ENCODE measurements at places on chromosomes 13 and 19.

DNA sequence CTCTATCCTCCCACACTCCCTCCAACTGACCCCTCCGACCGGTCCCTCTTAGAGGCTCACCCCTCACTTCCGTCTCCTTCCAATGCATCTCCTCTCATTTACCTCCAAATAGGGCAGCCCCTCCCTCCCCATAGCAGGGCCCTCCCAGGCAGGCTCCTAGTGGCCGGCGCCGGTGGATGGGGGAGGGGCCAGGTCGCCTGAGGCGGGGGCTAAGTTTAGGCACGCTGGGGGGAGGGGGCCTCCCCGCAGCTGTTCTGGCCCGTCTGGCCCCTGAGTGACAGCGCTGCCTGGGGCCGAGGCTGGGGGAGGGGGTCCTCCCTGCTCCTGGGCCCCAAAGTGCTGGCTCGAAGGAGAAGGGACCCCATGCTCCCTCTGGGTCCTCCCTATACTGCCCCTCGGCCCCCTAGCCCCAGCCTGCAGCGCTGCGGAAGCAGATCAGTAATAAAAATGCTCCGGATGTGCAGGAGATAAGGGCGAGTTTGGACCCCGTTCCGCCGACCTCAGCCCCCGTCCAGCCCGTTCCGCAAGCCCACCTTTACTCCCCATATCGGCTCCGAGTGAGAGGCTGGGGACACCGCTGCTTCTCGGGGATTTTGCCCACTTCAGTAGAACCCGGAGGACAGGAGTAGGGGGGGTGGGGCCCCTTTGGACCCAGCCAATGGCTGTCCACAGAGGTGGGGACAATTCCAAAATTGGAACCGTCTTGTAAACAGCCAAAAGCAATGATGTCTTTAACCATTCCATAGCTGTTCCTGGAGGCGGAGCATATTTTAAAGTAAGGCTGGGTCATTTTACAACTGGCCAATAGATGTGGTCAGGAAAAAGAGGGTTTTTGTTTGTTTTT lies 4.0 kb downstream of the RTN2 start:
- no peak for DNase-seq

GRCh38 chr19:2631213-2631821 lies 71.2 kb downstream of the GNG7 start:
- DNase-seq: no peak

DNA sequence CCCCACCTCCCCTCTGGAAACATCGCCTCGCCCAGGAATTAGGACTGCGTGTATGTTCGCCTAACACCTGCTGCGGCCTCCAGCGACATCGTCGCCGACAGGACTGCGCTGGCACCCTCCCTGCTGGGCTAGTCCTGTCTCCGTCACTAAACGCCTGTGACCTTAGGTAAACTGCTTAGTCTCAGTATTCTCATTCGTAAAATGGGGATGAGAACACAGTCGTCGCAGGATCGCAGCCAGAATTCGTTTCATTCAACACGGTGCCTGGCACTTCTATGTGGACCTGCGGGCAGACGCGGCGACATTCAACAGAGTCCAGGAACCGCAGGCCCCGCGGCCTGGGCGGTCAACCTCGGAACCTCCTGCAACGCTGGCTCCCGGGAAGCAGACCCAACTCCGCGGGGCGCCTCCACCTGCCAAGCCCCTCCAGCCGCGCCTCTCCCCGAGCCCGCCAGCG lies 485 bp downstream of the CRYL1 start:
- DNase-seq: peak; percentile 46

DNA sequence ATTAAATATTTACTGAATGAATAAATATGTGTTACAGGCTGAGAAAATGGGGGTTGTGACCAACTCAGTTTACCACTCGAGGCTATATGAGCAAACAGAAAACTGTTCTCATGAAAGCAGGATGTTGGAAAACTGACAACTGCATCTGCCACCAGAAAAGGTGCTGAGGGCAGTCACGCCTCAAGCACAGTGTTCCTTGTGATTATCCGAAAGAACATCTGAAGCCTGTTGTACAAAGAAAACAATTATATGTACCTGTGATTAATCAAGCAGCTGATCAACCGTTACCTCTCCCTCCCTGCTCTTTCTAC lies 6.2 kb upstream of the KLK13 start:
- no peak for DNase-seq

GRCh38 chr13:75702476-75702875 lies 66.3 kb downstream of the LMO7 start:
- no peak for DNase-seq

GRCh38 chr13:78598966-78599644 lies 4.2 kb downstream of the POU4F1 start:
- no peak for DNase-seq

DNA sequence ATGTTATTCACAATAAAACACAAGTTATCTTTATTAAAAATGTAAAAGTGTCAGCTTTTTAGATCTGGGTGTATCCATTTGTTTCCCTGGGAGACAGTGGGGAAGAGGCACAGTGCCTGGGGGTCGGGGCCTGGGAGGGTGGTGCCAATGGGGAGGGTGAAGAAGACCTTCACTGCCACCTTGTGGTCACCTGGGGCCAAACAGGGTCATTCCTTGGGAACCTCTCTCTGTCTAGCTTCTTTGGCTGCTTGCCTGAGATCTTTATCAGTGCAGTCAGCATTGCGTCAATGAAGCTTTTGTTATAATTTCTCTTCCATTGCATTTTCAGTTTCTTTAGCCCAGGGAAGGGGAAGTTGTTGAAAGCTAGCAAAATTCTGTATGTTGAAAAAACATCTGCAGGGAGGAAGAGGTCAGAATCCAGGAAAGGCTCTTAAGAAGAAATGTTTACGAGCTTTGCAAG lies 39.1 kb downstream of the PCDH8 start:
- DNase-seq: peak; percentile 57

GRCh38 chr19:17281391-17282304 lies at the start of gene ANKLE1:
ANKLE1 (plus strand) TSS chr19:17281901; CDS start chr19:17281921, 20 bp downstream.
- DNase-seq: peak; percentile 59

GRCh38 chr19:16293118-16294091 lies 31.2 kb upstream of the KLF2 start:
- DNase-seq: no peak

DNA sequence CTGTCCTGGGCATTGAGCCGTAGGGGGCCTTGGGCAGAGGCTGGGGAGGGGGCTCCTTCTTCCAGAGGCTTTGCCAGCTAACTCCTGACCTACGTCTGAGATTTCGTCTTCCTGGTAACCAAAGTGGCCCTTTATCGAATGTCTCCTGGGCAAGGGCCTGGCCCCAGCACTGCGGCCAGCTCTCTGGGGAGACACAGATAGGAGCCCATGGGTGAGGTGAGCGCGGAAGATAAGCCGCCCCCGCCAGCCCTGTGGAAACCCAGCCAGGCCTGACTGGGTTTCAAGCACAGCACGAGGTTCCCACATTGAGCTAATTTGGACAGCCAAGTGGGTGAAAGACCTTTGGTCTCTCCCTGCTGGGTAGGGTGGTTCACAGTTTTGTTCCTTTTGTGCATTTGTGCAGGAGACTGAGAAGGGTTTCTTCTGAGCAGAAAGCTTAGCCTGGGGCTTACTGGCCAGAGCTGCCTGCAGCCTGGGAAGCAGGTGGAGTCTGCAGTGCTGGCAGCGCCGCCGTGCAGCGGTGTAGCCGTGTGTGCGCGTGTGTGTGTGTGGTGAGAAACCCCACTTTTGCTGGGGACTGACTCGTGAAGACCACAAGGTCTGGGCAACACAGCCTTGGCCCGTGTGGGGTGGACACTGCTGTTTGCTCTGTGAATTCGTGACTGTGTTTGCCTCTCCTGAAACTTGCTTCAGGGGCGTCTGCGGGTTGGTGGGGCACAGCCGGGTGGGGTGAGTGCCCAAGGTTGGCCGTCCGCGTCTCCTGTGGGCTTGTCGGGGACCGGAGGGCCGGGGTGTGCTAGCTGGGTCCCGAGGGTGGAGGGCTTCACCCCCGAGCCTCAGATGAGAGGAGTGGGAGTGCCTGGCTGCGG lies 2.5 kb downstream of the BSG start:
- DNase-seq: no peak

- DNase-seq: no peak
Observed at GRCh38 chr13:43965459-43965845, 85.7 kb downstream of the LACC1 start.

GRCh38 chr19:13622766-13623715 lies 116.8 kb upstream of the CACNA1A start:
- no peak for DNase-seq

- DNase-seq: no peak
Observed at GRCh38 chr19:29887442-29887855, 54.6 kb upstream of the URI1 start.

GRCh38 chr19:48136547-48136946 lies 25.9 kb upstream of the PLA2G4C start:
- DNase-seq: no peak

- DNase-seq: peak; percentile 52
Observed at GRCh38 chr19:55304279-55304978, 20.6 kb downstream of the BRSK1 start.

- DNase-seq: no peak
Observed at GRCh38 chr13:48994706-48995105, 19.0 kb downstream of the FNDC3A start.
